ENCODE measurements at places on chromosomes 16 and 17.

GRCh38 chr16:58418601-58419000 lies 26.3 kb downstream of the GINS3 start:
- no peak for DNase-seq

GRCh38 chr16:4970010-4970409 lies 11.9 kb downstream of the SEC14L5 start:
- DNase-seq: no peak

GRCh38 chr17:12548558-12548957 lies 117.1 kb upstream of the MYOCD start:
- DNase-seq: no peak

- DNase-seq: no peak
Measured at GRCh38 chr16:75570396-75571065, 4.4 kb downstream of the GABARAPL2 start.

DNA sequence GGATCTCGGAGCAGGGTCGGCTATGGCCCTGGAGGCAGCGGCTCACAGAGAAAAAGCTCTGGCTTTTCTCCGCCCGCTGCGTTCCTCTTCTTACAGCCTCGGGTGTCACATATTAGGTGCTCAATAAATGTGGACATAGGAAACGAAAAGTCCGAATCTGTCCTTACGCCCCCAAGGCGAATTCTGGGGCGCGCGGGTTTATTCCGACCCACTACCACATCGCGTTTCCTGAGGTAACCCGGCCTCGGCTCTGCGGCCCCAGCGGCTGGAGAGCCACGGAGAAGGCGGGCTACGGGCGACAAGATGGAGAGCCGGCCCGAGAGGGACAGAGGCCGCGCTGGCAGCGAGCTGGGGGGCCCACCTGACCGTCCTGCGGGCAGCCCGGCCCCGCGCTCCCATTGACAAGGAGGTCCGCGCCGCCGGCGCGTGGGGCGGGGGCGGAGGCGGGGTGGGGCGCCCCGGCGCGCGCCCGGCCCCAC lies 573 bp upstream of the GNAO1 start:
- no peak for DNase-seq

- DNase-seq: peak; percentile 76
Measured at GRCh38 chr17:81833160-81833920, at the start of gene MCRIP1. TSS of gene MCRIP1 (minus strand) at chr17:81833291. CDS start at chr17:81824506, 8,785 bp downstream.

DNA sequence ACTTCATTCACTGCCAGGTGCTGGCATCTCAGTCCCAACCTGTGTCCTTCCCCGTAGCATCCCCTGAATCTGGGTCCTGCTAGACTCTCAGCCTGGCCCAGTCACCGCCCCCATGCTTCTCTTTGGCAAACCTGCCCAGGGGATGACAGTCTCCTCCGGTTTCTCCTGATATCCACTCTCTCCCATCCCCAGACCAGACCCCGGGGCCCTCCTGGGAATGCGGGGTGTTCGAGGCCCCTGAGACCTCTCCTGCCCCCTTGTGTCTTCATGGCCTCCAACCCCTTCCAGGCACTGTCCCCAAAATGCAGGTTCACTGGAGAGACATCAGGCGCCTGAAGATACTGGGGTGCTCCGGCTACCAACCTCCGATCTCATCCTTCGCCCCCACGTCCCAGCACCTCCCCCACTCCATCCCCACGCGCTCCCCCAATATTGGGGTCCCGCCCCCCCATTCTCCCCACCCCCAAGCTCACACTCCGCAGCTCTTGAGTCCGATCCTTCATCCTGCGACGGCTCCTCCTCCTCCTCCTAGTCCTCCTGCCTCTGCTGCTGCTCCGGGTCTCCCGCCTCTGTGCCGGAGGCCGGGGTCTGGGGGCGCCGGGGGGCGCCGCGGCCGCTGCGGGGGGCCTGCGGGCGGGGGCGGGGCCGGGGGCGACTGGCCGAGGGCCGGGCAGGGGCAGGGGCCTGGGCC lies 399 bp downstream of the STX1B start:
- DNase-seq: no peak

DNA sequence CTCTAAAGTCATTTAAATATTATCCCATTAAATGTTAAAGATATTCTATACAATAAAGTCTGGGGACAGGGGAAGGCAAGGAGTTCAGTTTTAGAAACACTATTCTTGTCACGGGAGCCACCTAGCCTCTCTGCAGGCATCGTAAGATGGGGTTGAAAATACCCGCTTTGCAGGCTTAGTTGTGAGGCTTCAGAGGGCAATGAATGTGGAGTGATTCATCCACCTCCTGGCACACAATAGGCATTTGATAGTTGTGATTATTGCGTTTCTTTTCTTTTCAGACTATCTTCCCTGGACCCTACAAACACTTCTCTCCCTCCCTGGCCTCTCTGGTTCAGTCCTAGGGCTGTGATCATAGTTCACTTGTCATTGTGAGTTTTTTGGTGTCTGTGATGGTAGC lies 19.6 kb downstream of the GLP2R start:
- DNase-seq: no peak

DNA sequence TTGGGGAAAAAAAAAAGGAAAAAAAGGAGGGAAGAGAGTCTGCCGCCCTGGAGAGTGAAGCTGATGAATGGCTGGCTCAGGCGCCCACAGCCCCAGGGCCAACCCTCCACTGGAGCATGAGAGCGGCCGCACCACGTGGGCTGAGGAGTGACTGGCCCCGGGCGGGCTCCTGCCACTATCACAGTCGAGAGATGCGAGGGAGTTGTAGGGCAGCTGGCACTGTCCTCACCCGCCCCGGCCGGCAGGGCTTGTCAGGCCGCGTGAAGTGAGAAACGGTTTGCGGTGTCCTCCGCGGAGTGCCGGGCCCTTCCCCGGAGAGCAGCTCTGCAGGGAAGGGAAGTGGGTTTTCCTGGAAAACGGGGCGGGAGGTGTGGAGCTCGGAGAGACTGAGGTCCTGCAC lies 45.9 kb downstream of the JPH3 start:
- DNase-seq: no peak

DNA sequence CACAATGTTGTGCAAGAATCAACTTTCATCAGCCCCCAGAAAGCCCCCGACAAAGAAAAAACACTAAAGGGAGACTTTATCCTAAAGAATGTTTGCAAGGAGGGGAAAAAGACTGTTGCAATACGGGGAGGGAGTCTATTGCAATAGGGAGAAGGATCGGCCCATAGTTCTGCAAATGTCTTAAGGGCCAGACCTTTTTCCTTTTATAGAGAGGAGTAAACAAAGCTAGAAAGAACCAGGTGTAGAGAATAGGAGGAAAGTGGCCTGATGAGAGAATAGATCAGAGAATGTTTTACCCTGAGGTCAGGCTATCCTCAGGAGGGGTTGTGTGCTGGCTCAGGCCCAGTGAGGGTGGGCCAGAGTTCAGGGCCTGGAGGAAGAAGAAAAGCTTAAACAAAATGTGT lies 8.7 kb upstream of the CAVIN1 start:
- DNase-seq: no peak

- no peak for DNase-seq
Measured at GRCh38 chr17:16652847-16653366, 743 bp downstream of the ZNF624 start.

DNA sequence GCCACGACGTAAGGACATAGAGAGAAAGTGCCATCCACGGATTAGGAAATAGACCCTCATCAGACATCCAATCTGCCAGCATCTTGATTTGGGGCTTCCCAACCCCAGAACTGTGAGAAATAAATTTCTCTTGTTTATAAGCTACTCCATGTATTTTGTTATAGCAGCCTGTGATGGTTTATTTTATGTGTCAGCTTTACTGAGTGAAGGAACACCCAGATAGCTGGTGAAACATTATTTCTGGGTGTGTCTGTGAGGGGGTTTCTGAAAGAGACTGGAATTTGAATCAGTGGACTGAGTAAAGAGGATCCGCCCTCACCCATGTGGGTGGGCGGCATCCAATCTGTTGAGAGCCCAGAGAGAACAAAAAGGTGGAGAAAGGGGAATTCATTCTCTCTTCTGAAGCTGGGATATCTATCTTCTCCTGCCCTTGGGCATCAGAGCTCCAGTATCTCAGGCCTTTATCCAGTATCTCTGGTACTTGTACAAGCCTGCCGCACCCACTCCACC lies 131.5 kb upstream of the ANKFN1 start:
- no peak for DNase-seq

- DNase-seq: no peak
Measured at GRCh38 chr17:57788725-57789124, 43.6 kb upstream of the CCDC182 start.

DNA sequence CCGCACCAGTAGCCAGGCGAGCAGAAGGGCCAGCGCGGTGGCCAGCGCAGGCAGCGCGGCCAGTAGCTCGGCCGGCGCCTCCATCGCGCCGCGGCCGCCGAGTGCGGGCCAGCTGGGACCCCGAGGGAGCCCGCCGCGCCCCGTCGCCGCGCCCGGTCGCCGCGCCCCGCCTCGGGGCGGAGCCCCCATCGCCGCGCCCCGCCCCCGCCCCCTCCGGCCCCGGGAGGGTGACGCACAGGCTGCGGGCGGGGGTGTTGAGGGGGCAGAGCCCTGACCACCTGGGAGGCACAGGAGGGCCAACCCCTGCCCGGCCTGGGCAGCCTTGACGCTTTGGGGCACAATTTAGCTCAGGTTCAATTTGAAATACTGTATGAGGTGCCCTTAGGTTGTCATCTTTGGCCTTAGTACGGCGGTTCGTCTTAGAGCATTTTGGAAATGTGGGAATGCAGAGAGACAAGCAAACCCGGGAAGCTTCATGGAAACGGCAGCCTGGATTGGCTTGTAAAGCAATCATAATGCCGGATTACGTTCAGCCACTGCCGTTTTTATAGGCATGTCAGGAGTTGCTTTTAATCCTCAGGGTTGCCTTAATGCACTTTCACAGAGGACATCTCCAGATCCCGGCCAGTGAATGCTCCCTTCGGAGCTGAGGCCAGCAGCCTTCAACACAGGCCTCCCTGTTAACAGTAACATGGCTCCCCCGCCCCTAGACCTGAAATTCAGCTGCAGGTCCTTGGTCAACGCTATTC lies at the start of gene MXRA7:
Gene MXRA7, minus strand, starts transcription at position 103 of the 749 bp plus-strand sequence. Its CDS starts 19 bp downstream, at position 84.
- DNase-seq: peak; percentile 43

GRCh38 chr16:53932975-53933374 lies 229.0 kb downstream of the FTO start:
- DNase-seq: no peak

DNA sequence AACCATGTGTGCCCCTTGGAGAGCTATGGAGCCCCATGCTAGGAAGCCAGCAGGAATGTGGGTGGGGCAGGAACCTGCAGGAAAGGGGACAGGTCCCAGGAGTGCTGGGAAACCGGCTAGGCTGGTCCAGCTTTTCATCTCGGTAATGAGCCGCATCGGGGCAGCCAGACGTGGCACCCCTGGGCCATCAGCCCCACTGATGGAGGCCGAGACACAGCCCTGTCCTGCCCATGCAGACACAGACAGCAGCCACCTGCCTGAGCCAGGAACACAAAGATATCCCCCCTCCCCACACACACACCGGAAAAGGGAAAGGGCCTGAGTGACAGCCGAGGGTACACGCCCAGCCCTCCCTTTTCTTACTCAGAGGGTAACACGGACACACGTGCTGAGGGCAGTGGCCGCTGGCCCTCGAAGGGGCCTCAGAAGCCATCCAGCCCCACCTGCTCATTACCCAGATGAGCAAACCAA lies 18.1 kb downstream of the PPL start:
- no peak for DNase-seq

DNA sequence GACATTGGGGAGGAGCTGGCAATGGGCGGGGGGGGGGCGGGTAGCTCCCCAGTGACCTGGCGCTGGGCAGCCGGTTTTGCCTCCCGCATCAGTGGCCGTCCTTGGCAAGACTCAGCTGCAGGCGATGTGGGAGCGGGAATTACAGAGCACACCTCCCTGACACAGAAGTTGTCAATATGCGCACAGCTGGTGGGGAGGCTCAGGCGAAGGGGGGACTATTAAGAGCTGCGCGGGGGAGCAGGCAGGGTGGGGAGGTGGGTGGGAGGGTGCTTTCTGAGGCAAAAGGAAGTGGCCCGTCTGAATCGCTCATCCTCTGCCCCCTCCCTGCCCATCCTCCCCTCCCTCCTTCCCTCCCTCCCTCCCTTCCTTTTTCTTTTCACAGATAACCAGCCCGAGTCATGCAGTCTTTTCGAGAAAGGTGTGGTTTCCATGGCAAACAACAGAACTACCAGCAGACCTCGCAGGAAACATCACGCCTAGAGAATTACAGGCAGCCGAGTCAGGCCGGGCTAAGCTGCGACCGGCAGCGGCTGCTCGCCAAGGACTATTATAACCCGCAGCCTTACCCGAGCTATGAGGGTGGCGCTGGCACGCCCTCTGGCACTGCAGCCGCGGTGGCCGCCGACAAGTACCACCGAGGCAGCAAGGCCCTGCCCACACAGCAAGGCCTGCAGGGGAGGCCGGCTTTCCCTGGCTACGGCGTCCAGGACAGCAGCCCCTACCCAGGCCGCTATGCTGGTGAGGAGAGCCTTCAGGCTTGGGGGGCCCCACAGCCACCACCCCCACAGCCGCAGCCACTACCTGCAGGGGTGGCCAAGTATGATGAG lies 44.0 kb downstream of the SREBF1 start:
- peak; percentile 27 for DNase-seq

- no peak for DNase-seq
Measured at GRCh38 chr17:9798008-9798407, 6.6 kb upstream of the DHRS7C start.

DNA sequence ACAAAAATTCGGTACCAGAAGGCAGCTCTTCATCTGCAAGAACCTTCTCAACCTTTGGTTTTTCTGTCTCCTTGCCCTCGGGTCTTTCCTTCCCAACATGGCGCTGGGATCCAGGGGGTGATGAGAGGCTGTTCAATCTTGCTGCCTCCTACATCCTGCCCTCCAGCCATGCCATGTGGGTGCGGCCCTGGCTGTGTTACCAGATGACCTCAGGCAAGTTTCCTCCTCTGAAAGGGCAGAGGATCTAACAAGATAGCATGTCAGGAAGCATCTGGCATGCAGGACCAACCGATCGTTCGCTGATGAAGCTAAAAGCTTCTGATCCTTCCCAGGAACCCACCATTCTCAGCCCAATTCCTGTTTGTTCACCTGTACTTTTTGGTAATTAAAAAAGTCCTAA lies 36.8 kb upstream of the BCAR1 start:
- no peak for DNase-seq

GRCh38 chr17:2693561-2694380 lies 17.8 kb downstream of the CLUH start:
- no peak for DNase-seq

DNA sequence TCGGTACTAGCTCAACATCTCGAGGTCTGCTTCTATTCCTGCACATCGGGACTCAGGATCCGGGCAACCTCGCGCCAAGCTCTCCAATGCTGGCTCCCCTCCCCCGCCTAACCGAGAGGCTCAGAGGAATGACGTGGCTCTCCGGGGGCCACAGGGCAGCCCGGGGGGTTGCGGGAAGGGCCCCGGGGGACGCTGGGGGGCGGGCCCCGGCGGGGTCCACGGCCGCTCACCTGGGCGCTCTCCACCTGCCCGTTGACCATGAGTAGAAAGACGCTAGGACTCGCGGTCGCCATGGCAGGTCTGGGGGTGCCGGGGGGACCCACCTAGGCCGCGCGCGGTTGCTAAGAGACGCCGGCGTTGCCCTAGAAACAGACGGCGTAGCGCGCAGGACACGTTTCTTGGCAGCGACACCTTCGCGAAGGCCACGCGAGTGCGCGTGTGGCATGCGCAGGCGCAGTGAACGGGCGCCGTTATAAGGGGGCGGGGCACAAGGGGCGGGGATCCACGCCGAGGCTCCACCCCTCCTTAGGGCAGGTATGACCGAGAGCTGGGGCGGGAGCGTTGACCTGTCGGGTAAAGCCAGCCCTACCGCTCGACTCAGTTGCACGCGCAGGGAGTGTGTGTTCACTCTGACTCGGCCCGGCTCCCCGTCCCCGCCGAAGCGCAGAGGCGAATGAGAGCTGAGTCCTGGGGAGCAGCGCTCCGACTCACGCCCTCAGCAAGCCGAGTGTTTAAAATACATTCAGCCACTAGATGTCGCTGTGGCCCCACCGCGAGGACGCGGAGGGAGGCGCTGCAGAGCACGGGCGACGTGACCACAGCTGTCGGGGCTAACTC lies at the start of gene B9D1:
Gene B9D1, minus strand, starts transcription at position 447 of the 837 bp plus-strand sequence. Its CDS starts 154 bp downstream, at position 293.
- peak; percentile 91 for DNase-seq

GRCh38 chr16:4376126-4376892 lies 4.7 kb downstream of the VASN start:
- DNase-seq: no peak

Measured in activated CD8-positive, alpha-beta memory T cell treated with anti-CD3 and anti-CD28 coated beads for 1 hour (primary cell).